ENCODE measurements at places on chromosomes 4 and X. TPM values are rescaled to one million over a fixed set of nuclear protein-coding genes. Genes with fewer than 3 reads are reported as not detected.

DNA sequence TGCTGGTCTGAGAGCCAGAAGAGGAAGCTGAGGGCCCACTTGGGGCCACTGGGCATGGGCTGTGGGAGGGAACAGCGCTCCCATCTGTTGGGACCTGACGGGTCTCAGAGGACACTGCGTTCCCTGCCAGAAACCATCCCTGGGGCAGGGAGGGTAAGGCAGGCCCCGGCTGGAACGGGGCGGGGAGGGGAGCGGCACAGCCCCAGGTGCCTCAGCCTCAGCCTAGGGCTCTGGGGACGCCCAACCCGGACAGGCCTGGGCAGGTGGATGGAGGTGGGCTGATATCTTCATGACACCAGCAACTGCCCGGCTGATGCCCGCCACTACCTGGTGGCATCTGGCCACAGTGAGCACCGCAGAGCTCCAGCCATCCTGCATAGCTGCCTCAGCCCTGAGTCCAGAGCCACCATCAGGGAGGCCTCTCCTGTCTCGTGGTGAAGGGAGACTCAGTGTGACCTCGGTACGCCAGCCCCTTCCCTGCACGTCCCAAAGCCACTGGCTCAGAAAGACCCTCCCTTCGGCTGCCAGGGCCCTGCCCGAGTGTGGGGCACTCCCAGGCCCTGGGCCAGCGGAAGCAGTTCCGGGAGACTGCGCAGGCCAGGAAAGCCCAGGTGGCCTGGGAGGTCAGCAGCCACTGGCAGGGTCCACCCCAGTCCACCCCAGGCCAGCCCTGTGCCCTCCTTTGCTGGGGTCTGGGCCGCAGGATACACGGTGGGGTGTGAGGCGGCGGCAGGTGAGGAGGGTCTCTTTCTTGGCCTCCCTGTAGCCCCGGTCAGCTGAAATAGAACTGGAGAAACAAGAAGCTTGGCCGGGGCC lies 34.6 kb upstream of the FGFR3 start:
- no peak for DNase-seq

PDGFC gene
- total RNA-seq = 3.8 TPM

L1CAM gene
- 3.7 TPM for total RNA-seq

AFAP1 gene
- 41.2 TPM for total RNA-seq

DNA sequence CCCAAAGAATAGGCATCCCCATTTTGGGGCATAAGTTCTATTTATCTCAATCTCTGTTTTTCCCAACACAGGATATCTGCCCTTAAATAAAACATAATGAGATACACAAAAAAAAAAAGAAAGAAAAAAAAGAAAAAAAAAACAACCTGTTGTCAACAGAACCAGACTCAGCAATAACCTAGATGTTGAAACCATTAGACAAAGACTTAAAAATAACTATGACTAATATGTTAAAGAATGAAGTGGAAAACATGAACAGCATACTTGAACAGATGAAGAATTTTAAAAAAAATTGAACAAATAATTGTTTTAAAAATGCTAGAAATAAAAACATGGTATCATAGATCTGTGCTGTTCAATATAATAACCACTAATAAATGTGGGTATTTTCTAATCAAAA lies 93.4 kb upstream of the RXFP1 start:
- DNase-seq = no peak

GPRASP1 gene
- total RNA-seq = 5.0 TPM

CPLX1 gene
- total RNA-seq = 3.5 TPM

- peak; percentile 39 for DNase-seq
These were observed 78.3 kb upstream of the ATXN3L start for GRCh38 chrX:13397878-13398818.

GRCh38 chr4:154332681-154333421 lies 158.7 kb downstream of the DCHS2 start:
- peak; percentile 39 for DNase-seq
